NAMALWA (cell line): ENCODE measurements at places on chromosomes 6 and 20.

DNA sequence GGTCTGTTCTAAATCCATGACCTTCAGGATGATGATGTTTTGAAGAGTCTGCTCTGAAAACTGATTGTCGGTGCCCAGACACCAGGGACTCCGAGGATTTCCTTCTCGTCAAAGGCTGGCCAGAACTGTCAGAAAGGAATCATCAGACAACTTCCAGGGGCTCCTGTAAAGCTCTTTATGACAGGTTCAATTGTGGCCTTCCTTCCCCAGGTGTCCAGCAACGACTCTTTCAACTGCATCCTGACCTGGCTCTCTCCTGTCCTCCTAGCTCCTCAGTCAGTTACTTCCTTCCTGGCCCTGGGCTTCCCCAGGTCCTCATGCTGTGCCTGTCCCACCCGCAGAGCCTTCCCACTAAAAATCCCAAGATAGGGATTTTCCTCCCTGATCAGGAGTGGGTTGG, 279.9 kb upstream of the RNF24 start:
- DNase-seq: no peak

- DNase-seq: no peak
These were observed 47.9 kb downstream of the COL11A2 start for GRCh38 chr6:33144373-33144772.

DNA sequence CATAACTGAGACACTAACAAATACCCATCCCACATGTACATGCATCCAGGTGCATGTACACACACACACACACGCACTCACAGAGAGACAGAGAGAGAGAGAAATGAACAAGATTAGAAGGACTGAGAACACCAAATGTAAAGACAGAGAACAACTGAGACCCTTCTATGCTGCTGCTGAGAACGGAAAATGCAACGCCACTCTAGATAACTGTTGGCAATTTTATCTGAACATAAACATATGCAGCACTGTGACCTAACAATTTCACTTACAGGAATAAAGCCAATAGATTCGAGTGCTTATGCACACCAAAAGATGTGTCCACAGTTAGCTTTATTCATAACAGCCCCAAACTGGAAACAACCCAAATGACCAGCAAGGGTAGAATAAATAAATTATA, 103.8 kb upstream of the LY86 start:
- DNase-seq: no peak

DNA sequence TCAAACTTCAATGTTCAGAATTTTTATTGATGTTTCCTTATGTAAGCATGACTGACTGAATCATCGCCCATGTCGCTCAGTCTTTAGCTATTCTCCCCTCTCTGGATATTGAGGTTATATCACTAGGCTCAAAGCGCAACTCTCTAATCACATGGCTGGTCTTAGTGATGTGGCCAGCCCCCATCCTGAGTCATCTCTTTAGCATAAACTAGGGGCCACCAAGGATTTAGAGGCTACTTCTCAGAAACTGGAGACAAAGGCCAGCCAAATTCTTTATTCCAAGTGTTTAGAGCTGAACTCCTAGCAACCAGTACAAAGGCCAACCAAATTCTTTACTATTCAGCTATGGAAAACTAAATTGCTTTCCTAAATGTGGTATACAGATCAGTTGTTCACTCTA, 61.4 kb downstream of the FAM135A start:
- DNase-seq: no peak

DNA sequence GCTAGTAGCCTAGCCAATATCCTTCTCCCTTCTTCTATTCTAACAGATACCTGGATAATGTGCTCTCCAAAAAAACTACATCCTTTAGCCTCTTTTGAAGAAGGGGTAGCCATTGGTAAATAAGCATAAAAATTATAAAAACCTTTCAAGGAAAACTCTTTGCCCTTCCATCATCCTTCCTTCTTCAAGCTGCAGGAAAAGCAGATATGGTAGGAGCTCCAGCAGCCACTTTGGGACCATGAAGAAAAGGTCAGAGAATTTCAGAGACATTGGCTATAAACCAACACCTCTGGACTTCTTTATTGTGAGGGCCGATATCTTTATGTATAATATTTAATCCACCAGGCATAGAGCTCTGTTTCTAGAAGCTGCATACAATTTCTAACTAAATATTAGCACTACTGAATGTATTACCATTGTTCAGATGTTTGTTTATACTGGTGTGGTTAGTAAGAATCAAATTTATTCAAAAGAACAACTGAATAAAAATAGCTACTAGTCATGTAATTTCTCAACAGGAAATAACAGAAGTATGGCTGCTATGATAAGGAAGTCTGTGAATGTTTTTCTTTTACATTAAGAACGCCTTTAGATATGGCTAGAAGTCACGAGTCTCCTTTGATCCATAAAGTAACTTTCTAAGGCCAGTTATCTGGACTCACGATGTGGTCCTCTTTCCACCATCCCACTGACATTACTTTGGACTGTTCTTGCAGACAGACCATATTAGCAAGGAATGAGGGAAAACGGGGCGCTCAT, 32.2 kb downstream of the MYLK4 start:
- no peak for DNase-seq

- DNase-seq: no peak
These were observed 155.9 kb downstream of the QRSL1 start for GRCh38 chr6:106785298-106785697.

DNA sequence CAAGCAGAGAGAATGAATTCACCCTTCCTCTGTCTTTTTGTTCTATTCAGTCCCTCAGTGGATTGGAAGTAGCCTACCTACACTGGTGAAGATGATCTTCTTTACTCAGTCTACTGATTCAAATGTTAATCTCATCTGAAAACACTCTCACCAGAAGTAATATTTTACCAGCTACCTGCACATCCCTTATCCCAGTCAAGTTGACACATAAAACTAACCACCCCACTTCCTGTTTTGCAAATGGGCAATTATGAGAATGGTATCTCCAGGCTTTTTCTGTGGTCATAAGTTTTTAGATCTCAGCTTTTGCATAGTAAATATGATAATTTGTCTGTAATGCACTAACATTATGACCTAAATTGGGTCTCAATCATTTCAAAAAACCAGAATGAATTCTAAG, 228.8 kb upstream of the ECI2 start:
- no peak for DNase-seq

- DNase-seq: no peak
These were observed 291.2 kb downstream of the ESR1 start for GRCh38 chr6:152098683-152099082.

- DNase-seq: no peak
These were observed 141.8 kb upstream of the TENT5A start for GRCh38 chr6:81894306-81894705.

DNA sequence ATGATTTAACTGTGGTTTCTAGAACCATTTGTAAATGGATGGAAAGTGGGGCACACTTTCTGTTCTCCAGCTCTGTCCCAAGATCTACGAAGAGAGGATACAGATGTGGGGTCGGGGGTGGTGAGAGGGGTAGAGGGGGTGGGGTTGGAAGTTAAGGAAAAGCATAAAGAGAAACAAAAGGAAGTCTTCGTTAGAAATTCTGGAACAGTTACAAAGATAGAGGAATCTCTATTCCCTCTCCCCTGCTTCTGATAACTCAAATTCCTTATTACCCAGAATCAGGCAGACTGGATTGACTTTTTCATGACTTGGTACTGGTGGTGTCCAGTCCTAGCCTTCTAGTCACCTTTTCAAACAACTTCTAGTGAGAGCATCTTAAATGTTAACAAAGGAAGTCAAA, 4.9 kb downstream of the GCM1 start:
- no peak for DNase-seq

- DNase-seq: peak; percentile 64
These were observed 59.2 kb upstream of the SNX9 start for GRCh38 chr6:157763904-157764177.

DNA sequence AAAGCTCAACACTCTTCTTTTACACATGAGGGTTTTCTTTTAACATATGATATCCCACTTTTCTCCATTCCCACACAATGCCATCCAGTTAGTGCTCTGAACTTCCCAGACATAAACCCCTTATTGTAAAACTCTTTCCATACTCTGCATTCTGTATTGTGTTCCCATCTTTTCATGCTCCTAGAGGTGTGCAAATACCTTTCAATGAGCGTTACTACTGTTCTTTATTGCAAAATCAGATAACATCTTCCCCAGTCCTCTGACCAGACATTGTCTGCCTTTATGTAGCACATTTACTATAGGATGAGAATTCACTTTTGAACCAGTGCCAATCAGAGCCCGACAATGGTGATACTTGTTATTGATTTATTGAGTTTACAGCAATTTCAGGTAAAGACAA, 296.2 kb downstream of the GRIK2 start:
- no peak for DNase-seq

- DNase-seq: no peak
These were observed 23.8 kb upstream of the FAM50B start for GRCh38 chr6:3825331-3825831.

DNA sequence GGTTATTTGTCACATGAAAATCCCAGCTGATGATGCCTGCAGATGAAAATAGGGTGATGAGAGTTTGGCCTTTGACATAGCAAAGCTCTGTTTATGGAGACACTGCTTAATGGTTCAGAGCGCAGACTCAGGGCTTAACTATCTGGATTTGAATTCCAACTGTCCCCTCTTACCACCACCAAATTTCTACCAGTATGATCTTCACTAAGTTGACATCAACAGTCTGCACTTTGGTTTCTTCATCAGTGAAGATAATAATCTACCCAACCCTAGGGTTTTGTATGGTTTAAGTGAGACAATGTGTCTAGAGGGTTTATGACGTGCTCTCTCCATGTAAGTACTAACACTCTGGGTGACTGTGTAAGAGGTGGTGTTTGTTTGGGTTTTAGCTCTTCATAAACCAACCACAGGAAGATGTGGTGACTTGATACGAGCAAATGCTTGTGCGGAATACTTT, 151.4 kb upstream of the TNFAIP3 start:
- no peak for DNase-seq

DNA sequence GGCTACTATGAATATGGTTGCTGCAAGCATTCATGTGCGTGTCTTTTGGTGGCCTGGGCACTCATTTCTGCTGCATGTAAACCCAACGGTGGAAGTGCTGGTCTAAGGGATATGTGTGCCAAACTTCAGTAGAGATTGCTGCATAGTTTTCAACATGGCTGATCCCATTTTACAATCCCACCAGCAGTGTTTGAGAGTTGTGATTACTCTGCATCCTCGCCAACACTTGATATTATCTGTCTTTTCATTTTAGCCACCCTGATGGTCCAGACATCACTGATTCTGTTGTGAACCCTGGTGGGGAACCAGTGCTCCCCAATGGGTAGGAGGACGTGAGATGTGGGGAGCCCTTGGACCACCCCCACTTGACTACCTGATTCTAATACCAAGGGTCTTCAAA, 27.5 kb downstream of the PACSIN1 start:
- no peak for DNase-seq

- no peak for DNase-seq
These were observed 4.2 kb downstream of the STMN3 start for GRCh38 chr20:63648895-63649589.

- no peak for DNase-seq
These were observed 34.6 kb upstream of the MAPK13 start for GRCh38 chr6:36095497-36096391.

- no peak for DNase-seq
These were observed 61.7 kb downstream of the METTL24 start for GRCh38 chr6:110296241-110297025.

DNA sequence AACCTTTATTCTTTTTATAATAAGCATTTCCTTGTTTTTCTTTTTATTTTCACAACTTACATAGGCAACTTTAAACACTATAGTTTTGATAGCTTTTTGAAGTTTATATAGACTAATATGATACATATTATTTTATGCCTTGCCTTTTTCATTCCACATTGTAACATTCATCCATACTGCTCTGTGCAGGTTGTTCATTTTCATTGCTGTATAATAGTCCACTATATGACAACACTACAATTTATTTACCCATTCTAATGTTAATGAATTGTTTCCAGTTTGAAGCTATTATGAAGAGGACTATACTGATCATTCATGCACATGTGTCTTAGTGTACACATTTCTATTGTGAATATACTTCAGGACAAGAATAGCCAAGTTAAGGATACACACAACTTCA, 49.1 kb downstream of the WASF1 start:
- no peak for DNase-seq

DNA sequence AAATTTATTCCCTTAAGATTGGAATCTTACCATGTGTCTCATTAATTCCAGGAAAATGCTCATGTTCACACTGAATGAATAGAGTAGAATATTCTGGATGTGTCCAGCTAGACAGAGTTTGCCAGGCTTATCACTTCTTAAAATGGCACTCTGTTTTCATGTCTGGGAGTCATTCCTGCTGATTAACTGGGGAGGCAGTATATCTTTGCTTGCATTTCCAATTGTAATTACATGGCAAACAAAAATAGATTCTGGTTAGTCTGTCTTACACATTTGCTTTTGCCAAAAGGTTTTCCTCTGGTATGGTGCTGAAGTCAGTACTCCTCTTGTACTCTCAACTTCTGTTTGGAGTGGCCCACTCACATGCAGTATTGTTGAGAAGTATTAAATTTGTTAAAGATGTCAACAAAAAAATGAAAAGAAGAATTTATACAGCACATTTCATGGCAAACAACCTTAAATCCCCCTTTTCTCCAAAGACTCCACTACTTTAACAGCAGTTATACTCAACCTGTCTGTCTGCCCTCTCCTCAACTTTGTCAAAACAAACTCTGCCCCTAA, 70.2 kb downstream of the TENT5A start:
- DNase-seq: no peak

DNA sequence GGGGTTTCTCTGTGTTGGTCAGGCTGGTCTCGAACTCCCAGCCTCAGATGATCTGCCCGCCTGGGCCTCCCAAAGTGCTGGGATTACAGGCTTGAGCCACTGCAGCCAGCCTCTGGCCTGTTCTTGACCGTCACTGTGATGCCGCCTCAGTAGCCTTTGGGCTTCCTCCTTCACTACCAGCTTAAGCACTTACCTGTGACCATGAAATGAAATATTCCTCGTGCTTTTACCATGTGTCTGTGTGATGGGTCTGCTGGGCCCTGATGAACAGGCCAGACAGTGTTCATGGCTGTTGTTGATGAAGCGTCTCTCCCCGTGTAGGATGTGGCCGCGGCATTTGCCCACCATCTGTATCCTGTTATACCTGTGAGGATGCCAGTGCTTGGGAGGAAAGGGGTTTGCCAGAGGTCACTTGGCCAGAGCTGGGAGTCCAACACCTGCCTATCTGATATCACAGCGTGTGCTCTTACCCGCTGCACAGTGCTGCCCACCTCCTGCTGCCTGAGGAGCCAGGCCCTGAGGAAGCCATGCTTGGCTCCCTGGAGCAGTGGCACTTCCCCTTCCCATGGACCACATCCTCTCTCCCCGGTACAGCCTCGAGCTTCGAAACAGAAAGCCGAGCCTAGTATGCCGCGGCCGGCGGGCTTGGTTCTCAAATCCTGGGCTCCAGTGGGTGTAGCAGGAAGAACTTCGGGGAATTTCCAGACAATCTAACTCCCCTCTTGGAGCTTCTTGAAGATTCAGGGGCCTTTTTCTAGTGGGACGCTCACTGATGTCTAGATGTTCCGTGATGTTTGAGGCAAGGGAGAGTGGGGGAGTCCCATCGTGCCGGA, 167.9 kb downstream of the ZDHHC14 start:
- no peak for DNase-seq
